Cardiac muscle cell (in vitro differentiated cells and primary cell): ENCODE measurements at places on chromosomes 7 and 10. TPM values are rescaled to one million over a fixed set of nuclear protein-coding genes. Genes with fewer than 3 reads are reported as not detected.

GRCh38 chr7:158710651-158711102, 6.1 kb upstream of the NCAPG2 start:
- no peaks in the 10 kb centered on the region for H3K4me1 ChIP-seq
- H3K27me3 ChIP-seq, result peaks cover under 1% of the 10 kb centered on the region
- H3K36me3 ChIP-seq, result no peaks in the 10 kb centered on the region
- H3K4me3 ChIP-seq, result no peak overlapping the region

DNA sequence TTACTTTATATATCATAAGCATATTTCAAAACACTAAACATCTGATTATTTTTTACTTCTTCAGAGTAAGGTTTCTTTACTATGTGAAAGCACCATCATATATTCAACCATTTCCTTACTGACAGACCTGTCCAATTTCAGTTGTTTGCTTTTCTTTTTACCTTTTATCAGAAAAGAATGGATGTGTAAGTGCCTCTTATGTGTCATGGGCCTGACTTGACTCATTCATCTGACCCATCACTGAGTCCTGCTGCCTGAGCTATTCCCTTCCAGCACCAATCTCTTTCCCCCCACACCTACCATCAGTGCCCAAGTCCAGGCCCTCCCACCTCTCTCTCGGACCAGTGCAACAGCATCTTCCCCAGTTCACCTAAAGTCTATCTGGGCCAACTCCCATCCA, 41.7 kb upstream of the ARID5B start:
- no peak for DNase-seq
- H3K4me3 ChIP-seq, result no peak overlapping the region
- H3K27ac ChIP-seq, result no peak overlapping the region
- H3K27me3 ChIP-seq, result no peaks in the 10 kb centered on the region
- no peaks in the 10 kb centered on the region for H3K4me1 ChIP-seq
- H3K36me3 ChIP-seq, result no peaks in the 10 kb centered on the region

DNA sequence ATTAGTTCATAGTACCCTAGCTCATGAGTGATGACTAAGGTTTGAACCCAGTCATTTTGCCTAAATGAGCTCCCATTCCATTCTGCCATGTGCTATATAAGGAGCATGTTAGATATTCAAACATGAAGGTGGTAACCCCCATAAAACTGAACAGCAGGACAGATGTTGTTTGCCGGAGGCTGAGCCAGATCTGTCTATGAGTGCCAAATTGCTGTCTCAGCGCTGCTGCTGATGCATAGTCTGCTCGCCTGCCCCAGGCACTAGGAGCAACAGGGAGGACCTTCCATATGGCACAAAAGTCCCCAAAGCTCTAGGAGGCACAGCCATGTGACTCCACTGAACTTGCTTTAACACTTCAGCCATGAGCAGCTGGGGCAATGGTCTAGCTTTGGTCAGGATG, 466.0 kb upstream of the GHITM start:
- H3K36me3 ChIP-seq, result no peaks in the 10 kb centered on the region
- no peak overlapping the region for H3K4me3 ChIP-seq
- H3K27me3 ChIP-seq, result no peaks in the 10 kb centered on the region

The PRPS1L1 gene
- not detected in 2 replicates for total RNA-seq
